Stimulated activated CD8-positive, alpha-beta memory T cell treated with anti-CD3 and anti-CD28 coated beads, Interleukin-7, amount 100 ng/mL, for 24 hours (primary cell): ENCODE measurements at places on chromosomes 2 and 18.

- no peak for DNase-seq
These were observed 799.3 kb downstream of the BCL11A start for GRCh38 chr2:59754011-59754735.

- DNase-seq: no peak
These were observed 884 bp downstream of the HES6 start for GRCh38 chr2:238238766-238239542.

- DNase-seq: no peak
These were observed 21.5 kb upstream of the ZNF532 start for GRCh38 chr18:58842978-58843687.

DNA sequence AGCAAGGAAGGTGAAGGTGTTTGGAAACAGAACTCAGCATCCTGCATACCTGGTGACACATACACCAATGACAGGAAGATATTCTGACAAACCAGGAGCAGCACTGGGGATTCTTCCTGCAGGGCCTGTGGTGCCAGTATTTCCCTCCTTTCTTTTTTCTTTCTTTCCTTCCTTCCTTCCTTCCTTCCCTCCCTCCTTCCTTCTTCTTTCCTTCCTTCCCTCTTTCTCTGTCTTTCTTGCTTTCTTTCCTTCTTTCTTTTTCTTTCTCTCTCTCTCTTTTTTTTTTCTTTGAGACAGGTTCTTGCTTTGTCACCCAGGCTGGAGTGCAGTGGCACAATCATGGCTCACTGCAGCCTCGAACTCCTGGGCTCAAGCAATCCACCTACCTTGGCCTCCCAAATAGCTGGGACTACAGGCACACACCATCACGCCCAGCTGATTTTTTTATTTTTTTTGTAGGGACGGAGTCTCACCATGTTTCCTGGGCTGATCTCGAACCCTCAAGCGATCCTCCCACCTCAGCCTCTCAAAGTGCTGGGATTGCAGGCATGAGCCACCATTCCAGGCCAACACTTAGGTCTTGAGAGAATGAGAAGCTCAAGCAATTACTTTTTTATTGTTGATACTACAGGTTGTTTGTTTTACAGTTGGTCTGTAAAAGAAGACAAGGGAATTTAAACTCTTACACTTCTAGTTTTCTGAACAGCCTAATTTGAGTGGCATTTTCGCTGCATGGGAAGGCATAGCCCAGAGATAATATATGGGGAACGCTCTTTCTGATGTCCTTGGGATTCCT is 54.7 kb upstream of the GATA6 start:
- DNase-seq: no peak

- DNase-seq: no peak
These were observed 14.0 kb downstream of the SLC14A2 start for GRCh38 chr18:45628979-45629958.

DNA sequence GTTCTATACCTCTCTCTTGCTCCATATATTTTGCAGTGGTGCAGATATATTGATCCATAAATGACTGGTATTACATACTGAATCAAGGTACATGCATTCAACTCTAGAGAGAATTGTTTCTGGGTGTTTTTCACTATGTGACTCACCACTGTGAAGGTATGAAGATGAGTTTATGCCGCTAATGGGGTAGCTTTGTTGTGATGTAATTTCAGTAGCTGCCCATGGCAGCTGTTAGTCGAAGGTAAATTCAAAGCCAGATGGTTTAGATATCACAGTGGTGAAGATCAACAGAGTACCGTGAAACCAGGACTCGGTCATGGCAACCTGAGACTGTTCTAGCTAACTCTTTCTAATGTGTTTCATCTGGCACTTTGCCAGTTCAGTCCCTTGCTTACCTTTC is 50.4 kb downstream of the PKP4 start:
- no peak for DNase-seq

DNA sequence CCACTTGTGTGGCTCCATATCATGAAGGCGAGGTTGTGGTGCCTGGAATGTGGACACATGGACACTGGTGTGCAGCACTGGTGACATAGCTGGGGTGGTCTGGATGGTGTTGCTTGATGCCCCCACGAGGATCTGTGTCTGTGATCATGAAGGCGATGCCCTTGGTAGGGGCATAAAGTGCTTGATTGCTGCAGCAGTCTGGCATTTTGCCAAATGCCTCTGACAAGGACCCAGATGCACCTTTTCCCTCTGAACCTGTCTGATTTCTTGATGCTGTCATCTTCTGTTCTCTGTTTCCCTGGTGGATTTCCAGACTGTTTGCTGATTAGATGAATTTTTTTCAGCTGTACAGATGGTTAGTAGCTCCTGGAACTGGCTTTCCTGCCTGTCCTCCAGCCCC is 752.0 kb upstream of the HS6ST1 start:
- DNase-seq: no peak

- DNase-seq: no peak
These were observed 56.8 kb upstream of the DNMT3A start for GRCh38 chr2:25398534-25398933.

- DNase-seq: no peak
These were observed 70.3 kb downstream of the TMEM237 start for GRCh38 chr2:201572846-201573508.
